Renal cortex interstitium (tissue), 15 donors: ENCODE measurements at places on chromosomes 5 and 9. TPM values are rescaled to one million over a fixed set of nuclear protein-coding genes. Genes with fewer than 3 reads are reported as not detected.

The COL27A1 gene
- 28.8 TPM for polyA plus RNA-seq

The PCAT7 gene
- 0.30 TPM for polyA plus RNA-seq

The PCDHA6 gene
- 0.41 TPM for polyA plus RNA-seq

The PCDH12 gene
- 14.2 TPM for polyA plus RNA-seq

The PCDHGA4 gene
- polyA plus RNA-seq: 2.2 TPM

The NR4A3 gene
- polyA plus RNA-seq: 2.4 TPM

The GADD45G gene
- polyA plus RNA-seq: 1.7 TPM

The RICTOR gene
- 26.6 TPM for polyA plus RNA-seq

The PCDHA8 gene
- polyA plus RNA-seq: 0.09 TPM

The CFAP157 gene
- polyA plus RNA-seq: 4.0 TPM

The NXNL2 gene
- 2.0 TPM for polyA plus RNA-seq

The PCA3 gene
- polyA plus RNA-seq: 0.92 TPM

The LOX gene
- polyA plus RNA-seq: 41.7 TPM

The DCANP1 gene
- not detected for polyA plus RNA-seq

The MAMDC2 gene
- polyA plus RNA-seq: 5.6 TPM

The SLC34A3 gene
- 5.0 TPM for polyA plus RNA-seq

The CARD9 gene
- 3.2 TPM for polyA plus RNA-seq

The TEX48 gene
- not detected for polyA plus RNA-seq

The PCDHA9 gene
- 0.04 TPM for polyA plus RNA-seq

The AGXT2 gene
- 28.1 TPM for polyA plus RNA-seq

The CLIC3 gene
- polyA plus RNA-seq: 0.37 TPM

The PCDHGB3 gene
- 2.5 TPM for polyA plus RNA-seq

The PLAC8L1 gene
- 1.1 TPM for polyA plus RNA-seq

The PCDHGC4 gene
- polyA plus RNA-seq: 3.9 TPM

The OR1Q1 gene
- not detected for polyA plus RNA-seq

The C9orf153 gene
- 0.06 TPM for polyA plus RNA-seq

The GDNF gene
- 19.6 TPM for polyA plus RNA-seq

The FOXI1 gene
- polyA plus RNA-seq: 7.9 TPM

The C9orf50 gene
- polyA plus RNA-seq: not detected

The LCN15 gene
- polyA plus RNA-seq: 0.16 TPM

The PCDHAC1 gene
- 0.17 TPM for polyA plus RNA-seq

The FYB1 gene
- polyA plus RNA-seq: 4.4 TPM

The MYOZ3 gene
- 8.1 TPM for polyA plus RNA-seq

The CEP78 gene
- polyA plus RNA-seq: 36.8 TPM

The PCDHB3 gene
- 3.9 TPM for polyA plus RNA-seq

The ANKRD31 gene
- 0.54 TPM for polyA plus RNA-seq

The LRRC70 gene
- 5.9 TPM for polyA plus RNA-seq

The CDH12 gene
- polyA plus RNA-seq: 6.4 TPM

The DCAF10 gene
- 32.2 TPM for polyA plus RNA-seq

The FOXD4L4 gene
- polyA plus RNA-seq: 0.10 TPM

The PRRC2B gene
- 200 TPM for polyA plus RNA-seq

The SLC45A2 gene
- polyA plus RNA-seq: 0.47 TPM

The TOR4A gene
- polyA plus RNA-seq: 4.4 TPM

The OLFM1 gene
- 4.4 TPM for polyA plus RNA-seq

The TOR1B gene
- polyA plus RNA-seq: 19.4 TPM

The MIGA2 gene
- polyA plus RNA-seq: 21.2 TPM

The TAF1L gene
- 0.15 TPM for polyA plus RNA-seq
